ENCODE measurements at places on chromosomes 11 and 22. TPM values are rescaled to one million over a fixed set of nuclear protein-coding genes. Genes with fewer than 3 reads are reported as not detected.

Gene OR5AR1
- total RNA-seq = not detected

Gene NUP160
- 34.4 TPM for total RNA-seq

Gene FADS1
- total RNA-seq = 150 TPM

Gene CHRNA10
- 1.7 TPM for total RNA-seq

Gene SLC22A9
- not detected for total RNA-seq

Gene MEI1
- not detected for total RNA-seq

Gene OR52N2
- total RNA-seq = not detected

Gene TRIM51
- total RNA-seq = not detected

Gene CDC45
- total RNA-seq = 27.8 TPM

Gene HPX
- 0.41 TPM for total RNA-seq

Gene CYTH4
- 1.5 TPM for total RNA-seq

Gene GNAZ
- 1.9 TPM for total RNA-seq

Gene OR8G5
- not detected for total RNA-seq

Gene GAS2
- total RNA-seq = 0.58 TPM

Gene TMEM191B
- 0.96 TPM for total RNA-seq

Gene CABP4
- total RNA-seq = not detected

Data from A549 treated with GW870086 at 1 μM for 4 hours (cell line).